ENCODE measurements at places on chromosomes 3 and 15.

- DNase-seq, result no peak
Observed at GRCh38 chr3:88628901-88629300, 478.5 kb upstream of the EPHA3 start.

- DNase-seq, result no peak
Observed at GRCh38 chr3:60513241-60513640, 738.0 kb downstream of the FHIT start.

- DNase-seq, result no peak
Observed at GRCh38 chr15:95596496-95596895, 734.0 kb upstream of the NR2F2 start.

GRCh38 chr3:194691481-194692283 is 6.0 kb downstream of the FAM43A start:
- no peak for DNase-seq

DNA sequence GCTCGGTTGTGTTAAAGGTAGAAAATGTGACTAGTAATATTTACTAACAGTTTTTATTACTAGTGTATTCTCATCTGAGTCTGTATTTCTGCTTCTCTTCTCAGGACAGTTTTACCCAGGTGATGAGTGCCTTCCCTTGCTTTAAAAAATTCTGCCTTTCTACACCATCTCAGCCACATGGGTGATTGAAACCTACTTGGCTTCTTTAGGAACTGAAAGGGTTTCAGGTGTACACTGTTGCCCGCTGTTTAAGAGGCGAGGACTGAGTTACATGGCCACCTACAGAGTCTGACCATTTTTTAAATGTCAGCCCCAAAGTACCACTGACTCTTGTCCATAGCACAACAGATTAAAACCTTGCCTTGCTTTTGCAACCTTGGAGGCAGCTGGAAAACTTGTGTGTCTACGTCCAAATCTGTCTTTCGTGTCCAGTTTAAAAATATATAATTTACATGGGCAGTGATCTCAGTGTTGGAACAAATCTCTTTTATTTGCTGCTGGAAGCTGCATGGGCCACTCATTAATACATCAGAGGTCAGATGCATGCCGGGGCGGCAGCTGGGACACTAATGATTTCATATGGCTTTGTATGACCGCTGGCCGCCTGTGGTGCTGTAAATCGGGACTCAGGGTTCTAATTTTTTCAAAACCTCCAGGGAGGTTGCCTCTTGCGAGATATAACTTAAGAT is 44.6 kb downstream of the TRIM71 start:
- DNase-seq, result no peak

DNA sequence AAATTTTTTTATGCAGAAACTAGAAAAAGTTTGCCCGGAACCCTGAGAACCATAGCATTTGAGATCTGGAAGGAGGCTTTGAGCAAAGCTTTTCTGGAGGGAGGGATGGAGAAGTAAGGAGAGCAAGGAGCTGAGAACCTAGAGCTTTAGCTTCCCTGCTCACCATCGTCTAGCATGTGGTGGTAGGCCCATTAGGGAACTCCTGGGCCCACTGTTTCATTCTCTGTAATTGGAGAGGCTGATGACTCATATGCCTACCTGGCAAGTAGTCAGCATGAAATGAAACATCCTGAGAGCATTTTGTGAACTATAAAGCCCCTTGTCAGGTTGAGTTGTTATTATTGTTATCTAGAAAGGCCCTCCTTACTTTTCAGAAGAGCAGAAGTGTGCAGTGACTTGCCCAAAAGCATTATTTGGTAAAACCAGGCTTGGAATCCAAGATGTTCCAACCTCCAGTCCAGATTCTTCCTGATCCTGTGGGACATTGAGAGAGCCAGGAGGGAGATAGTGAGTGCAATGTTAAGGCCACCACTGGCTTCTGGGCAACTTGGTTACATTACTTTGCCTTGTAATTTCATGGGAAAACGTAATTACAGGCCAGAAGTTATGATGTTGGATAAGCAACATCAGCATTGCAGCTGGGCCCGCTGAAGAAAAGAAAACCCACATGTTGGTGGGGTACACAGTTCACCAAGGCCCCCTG is 104.5 kb upstream of the BFSP2 start:
- no peak for DNase-seq

DNA sequence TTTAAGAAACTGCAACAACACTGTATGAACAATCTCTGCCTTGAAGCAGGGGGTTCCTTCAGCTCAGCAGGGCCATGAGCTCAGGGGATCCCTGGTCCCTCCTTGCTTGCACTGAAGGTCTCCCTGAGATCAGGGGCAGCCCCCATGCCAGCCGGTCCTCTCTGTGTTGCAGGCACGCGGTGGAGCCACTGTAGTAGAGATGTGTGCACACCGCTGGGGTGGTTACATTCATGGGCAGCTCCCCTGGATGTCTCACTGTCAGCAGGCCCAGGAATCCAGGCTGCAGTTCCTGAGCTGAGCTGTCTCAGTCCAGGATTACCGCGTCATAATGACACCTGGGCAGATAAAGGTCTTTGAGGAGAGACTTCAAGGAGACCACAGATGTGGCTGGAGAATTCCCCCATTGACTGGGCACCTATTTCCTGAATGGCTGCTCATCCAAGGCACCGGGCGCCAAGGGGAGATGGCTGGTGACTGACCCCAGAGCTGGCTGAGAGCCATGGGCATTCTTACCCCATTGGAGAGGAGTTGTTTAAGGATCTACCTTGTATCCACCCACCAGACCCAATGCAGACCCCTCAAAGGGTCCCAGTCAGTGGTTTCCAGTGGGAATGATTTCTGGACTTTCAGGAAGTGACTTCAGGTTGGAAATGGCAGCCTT is 10.4 kb upstream of the KLF13 start:
- DNase-seq, result no peak

DNA sequence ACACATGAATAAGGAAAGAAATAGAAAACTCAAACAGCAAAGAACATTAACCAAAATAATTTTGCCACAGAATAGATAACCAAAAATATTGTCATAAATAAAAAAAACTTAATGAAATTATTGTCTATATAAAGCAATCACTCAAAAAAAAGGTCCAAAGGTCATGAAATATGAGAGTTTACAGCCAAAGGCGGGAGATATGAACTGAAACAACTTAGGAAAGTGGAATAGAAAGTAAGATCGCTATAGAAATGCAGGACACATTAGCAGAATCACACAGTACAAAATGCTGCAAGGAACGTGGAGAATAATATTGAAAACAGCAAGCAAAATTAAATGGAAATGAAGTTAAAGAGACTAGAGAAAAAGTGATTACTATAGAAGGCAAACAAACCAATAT is 375.0 kb upstream of the ARHGEF26 start:
- DNase-seq, result no peak

GRCh38 chr15:67104510-67104909 is 39.1 kb downstream of the SMAD3 start:
- DNase-seq, result no peak

DNA sequence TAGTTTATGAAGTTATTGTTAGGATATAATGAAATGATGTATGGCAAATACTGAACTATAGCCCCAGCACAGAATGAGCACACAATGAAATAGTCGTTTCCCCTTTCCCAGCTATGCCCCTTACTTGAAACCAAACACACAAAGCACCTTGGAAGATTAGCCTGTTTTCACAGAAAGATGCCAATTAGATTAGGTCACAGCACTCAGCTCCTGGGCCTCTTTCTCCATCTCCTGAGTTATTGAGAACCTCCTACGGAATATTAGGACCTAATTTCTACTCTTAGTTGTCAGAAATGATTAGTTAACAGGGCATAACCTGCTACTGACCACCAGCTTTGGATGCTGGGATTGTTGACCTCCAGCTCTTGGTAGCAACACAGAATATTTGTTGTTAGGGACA is 269.4 kb upstream of the ROPN1 start:
- DNase-seq, result no peak

- DNase-seq, result no peak
Observed at GRCh38 chr15:36903922-36904556, 196.3 kb downstream of the MEIS2 start.

GRCh38 chr3:145936971-145937370 is 224.0 kb downstream of the PLOD2 start:
- no peak for DNase-seq

DNA sequence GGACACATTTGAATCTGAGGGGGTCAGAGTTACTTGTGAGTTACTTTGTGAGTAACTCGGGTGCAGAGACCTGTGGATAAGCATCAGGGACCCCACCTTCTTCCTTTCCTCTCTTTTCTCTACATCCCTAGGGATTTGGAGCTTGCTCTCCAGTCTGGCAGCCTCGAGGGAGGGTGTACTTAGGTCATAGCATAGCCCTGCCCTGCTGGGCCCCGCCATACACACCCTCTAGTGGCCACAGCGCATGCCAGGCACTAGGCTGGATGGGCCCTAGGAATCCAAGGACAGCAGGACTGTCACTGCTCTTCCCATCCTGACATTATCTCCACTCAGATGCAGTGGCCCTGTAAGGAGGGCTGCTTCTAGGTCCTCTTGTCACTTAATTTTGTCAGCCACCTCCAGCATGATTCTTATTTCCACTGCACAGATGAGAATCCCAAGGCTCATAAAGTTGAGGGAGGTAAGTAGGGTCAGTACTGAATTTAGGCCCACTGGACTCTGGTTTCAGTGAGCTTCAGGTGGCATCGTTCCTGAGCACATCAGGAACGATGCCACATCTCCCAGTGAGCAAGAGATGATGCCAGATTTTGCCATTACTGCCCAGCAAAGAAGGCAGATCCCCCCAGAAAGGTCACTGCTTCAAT is 3.6 kb upstream of the SMAD6 start:
- DNase-seq, result no peak

DNA sequence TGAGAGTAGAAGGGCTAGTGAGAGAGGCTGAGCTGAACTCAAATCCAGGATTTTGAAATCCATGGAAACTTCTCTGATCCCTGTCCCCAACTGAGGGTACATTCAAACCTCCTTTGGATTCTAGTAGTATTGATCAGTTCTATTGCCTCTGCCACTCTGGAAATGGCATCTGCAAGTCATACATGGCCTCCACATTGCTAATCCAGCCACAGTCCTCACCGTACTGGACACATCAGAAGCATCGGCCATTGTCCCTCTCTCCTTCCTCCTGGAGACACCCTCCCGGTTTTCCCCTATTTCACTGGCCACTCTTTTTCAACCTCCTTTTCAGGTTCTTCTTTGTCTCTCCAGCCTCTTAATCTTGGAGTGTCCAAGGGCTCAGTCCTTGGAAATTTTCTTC is 66.9 kb downstream of the ETV5 start:
- DNase-seq, result no peak

All from activated naive CD4-positive, alpha-beta T cell treated with anti-CD3 and anti-CD28 coated beads, Interleukin-2, amount 50 U/mL, for 72 hours (primary cell).